NCI-H2171 (cell line): ENCODE measurements at places on chromosomes 16 and 17.

DNA sequence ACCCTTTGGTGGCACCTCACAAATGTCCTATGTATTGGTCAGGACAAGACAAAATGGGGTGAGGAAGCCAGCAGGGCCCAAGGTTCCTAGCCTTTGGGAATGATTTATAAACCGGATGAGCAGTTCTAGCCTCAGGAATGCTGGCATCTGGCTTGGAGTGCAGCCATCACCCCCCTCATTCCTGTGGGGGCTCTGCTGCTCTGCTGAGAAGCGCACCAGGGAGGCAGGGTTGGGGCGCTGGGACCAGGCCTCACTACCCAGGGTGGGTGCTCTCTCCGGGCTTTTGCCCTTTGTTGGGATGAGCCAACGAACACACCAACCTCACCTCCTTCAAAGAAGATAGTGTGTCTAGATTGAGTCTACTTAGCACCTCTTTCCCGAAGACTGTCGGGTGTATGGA is 39.2 kb downstream of the TMEM11 start:
- DNase-seq = no peak

- no peak for DNase-seq
Observed at GRCh38 chr16:81431554-81432353, 12.9 kb upstream of the CMIP start.

DNA sequence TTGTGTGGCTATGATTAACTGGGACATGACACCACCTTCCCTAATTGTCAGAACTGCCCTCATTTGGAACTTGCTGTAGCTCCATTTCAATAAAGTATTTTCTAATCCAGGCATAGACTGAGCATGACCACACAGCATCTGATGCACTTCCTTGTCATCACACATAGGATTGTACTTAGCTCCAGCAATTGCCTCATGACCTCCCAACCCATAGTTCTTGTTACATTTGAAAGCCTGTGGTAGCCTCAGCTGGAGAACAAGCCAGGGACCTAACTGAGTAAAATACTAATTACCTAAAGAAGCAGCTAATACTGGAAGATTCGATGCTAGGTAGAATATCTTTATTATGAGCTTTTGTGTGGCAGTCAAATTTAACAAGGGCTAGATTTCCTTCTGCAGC is 187.3 kb upstream of the KIF2B start:
- no peak for DNase-seq

GRCh38 chr16:20781697-20782096 is 17.9 kb downstream of the ACSM3 start:
- DNase-seq = no peak

GRCh38 chr17:33674685-33675084 is 381.6 kb upstream of the ASIC2 start:
- peak; percentile 4 for DNase-seq
